ENCODE measurements at places on chromosomes 2 and 18.

- no peak for DNase-seq
These were observed 6.7 kb downstream of the LMAN1 start for GRCh38 chr18:59352250-59352855.

- no peak for DNase-seq
These were observed 14.3 kb upstream of the STAM2 start for GRCh38 chr2:152189622-152190495.

GRCh38 chr18:58559427-58560186, 69.3 kb downstream of the ALPK2 start:
- DNase-seq, result no peak

GRCh38 chr2:102383722-102384121, 28.1 kb downstream of the IL18R1 start:
- DNase-seq, result no peak

GRCh38 chr18:79572848-79573451, 106.7 kb upstream of the CTDP1 start:
- no peak for DNase-seq

DNA sequence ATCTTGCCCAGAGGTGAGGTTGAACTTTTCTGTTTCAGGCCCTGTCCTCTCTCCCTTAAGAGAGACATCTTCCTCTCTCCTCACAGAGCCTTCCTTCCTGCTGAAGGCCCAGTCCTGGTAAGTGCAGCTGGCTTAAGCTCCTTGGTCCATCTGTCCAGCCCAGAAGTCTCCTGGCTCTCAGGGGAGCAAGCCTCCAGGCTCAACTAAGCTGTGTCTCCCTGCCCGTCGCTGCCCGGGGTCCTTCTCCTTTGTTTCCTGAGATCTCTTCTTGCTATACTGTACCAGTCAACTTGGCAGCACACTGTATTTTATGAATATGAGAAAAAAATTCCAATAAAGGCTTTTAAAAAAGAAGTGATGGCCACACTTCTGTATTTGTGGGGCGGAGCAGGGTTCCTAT, 77.4 kb downstream of the KCNF1 start:
- no peak for DNase-seq

DNA sequence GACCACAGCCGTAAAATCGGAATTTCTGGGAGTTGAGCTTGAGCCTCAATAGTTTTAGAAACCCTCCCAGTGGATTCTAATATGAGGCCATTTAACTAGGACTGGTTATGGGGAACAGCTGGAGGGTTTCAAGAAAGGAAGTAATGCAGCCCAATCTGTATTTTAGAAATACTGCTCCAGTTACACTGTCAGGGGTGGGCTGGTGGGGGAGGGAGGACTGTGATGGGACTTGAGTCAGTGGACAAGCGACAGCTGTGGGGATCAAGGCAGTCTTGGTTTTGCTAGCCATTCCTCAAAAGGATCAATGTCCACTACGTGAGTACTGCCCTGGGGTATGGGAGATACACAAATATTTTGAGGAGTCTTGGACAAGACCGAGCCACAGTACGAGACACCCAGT, 34.8 kb downstream of the ASB1 start:
- DNase-seq, result no peak

- DNase-seq, result no peak
These were observed 198.0 kb downstream of the CDH20 start for GRCh38 chr18:61531182-61531581.

GRCh38 chr2:14348247-14348646, 284.3 kb upstream of the LRATD1 start:
- no peak for DNase-seq

DNA sequence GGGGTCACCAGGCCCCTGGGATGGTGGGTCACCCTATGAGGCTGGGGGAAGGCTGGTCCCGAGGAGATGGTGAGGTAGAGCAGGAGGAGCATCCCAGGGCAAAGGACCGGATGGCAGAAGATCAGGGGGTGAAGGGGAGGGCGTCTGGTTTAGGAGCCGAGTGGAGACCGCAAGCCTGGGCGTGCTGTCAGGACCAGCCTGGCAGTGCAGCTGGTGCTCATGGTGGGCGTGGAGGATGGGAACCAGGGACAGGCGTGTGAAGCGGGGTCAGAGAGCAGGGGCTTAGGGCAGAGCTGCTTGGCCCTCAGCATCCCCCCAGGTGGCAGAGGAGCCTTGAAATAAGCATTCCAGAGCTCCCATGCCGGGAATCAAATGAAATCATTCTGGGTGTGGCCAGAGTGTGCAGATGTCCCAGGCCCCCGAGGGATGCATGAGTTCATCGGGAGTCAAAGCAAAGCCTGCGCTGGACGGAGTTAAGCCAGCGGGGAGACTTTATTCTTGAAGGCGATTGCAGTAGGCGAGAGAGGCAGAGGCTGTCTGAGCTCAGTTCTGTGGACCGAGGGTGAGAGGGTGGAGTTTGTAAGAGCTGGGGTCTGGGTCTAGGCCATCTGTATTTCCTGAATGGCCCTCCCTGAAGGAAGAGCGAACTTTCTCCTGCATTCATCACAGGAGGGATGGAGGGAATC, 33.1 kb upstream of the MBP start:
- no peak for DNase-seq

DNA sequence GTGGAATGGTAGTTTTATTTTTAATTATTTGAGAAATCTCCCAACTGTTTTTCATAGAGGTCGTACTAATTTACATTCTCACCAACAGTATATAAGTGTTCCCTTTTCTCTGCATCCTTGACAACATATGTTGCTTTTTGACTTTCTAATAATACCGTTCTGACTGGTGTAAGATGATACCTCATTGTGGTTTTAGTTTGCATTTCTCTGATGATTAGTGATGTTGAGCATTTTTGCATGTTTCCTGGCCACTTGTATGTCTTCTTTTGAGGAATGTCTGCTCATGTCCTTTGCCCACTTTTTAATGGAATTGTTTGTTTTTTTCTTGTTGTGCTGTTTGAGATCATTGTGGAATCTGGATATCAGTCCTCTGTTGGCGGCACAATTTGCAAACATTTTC, 242.5 kb downstream of the ZNF521 start:
- no peak for DNase-seq

GRCh38 chr2:88764850-88765153, 73.3 kb downstream of the RPIA start:
- no peak for DNase-seq

DNA sequence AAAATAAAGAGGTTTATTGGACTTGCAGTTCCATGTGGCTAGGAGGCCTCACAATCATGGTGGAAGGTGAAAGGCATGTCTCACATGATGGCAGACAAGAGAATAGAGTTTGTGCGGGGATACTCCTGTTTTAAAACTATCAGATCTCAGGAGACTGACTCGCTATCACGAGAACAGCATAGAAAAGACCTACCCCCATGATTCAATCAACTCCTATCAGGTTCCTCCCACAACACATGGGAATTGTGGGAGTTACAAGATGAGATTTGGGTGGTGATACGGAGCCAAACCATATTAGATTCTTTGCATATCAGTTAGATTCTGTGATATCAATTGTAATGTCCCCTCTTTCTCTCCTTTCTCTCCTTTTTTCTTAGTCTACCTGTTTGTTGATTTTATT, 1178.7 kb upstream of the LRRTM1 start:
- no peak for DNase-seq

DNA sequence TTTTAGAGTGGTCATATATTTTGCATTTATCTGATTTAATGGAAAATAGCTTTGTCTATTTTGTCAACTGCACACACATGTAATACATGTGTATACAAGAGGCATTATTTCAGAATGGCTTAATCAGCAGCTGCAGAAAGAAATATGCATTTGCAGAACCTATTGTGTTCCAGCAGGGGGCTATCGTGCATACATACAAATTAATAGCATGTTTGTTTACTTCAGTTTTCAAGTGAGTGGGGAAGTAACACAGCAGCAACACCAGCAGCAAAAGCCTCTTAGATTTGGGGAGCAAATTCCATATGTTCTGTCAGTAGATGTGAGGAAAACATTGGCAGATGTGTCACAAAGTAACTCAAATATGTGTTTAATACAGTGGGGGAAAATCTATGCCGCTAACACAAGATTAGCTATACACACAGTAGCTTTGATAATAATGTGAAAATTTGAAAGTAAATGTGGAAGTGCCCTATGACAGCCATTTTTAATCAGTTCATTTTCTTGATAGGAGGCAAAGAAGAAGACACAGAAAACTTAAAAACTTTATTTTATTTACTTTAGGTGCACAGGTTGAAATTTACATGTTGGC, 218.1 kb downstream of the WDR7 start:
- DNase-seq, result no peak

All from stimulated activated CD4-positive, alpha-beta T cell treated with anti-CD3 and anti-CD28 coated beads, Interleukin-1b, Interleukin-23, amount 100 ng/mL, for 24 hours (primary cell).